ENCODE measurements at places on chromosomes 11 and 22.

DNA sequence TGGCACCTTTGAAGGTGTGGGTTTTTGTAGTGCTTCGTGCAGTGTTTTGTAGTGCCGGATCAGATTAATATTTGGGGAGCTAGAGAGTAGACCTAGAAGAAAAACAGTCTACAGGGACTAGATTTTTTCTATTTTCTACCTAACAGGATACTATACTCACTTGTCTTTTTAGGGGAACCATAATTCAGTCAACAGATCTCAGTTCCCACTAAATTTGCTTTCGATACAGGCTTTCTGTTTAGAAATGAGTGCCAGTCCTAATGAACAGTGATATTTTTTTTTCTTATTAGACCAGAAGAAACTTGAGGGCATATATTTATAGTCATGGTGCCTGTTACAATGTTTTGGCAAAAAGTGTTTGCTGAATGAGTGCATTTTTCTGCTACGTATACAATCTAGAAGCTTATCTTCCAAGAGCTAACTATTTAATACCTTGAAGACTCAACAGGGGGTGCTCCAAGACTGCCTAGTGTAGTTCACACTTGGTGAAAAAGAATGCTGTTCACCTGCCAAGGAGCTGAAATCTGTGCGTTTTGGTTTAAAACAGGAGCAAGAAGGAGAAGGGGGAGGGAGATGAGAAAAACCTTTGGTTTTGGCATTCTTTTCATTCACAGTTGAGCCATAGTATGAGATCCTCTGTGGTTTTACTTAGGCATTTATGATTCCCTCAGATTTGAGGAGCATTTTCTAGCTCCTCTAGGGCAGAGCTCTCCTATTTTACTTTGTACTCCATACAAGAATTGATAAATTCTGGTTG, 44.9 kb upstream of the VSTM5 start:
- peak; percentile 16 for DNase-seq

GRCh38 chr11:74726547-74727182, 4.6 kb downstream of the CHRDL2 start:
- DNase-seq, result peak; percentile 68

DNA sequence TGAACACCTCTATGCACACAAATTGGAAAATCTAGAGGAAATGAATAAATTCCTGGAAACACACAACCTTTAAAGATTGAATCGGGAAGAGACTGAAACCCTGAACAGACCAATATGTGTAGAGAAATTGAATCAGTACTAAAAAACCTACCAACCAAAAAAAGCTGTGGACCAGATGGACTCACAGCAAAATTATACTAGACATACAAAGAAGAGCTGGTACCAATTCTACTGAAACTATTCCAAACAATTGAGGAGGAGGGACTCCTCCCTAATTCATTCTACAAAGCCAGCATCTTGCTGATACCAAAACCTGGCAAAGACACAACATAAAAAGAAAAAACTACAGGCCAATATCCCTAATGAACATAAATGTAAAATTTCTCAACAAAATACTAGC, 54.4 kb upstream of the SEZ6L start:
- no peak for DNase-seq

GRCh38 chr11:285021-285893, 3.7 kb upstream of the PGGHG start:
- no peak for DNase-seq

- DNase-seq, result no peak
These were observed 521.0 kb downstream of the ETS1 start for GRCh38 chr11:128066399-128066798.

DNA sequence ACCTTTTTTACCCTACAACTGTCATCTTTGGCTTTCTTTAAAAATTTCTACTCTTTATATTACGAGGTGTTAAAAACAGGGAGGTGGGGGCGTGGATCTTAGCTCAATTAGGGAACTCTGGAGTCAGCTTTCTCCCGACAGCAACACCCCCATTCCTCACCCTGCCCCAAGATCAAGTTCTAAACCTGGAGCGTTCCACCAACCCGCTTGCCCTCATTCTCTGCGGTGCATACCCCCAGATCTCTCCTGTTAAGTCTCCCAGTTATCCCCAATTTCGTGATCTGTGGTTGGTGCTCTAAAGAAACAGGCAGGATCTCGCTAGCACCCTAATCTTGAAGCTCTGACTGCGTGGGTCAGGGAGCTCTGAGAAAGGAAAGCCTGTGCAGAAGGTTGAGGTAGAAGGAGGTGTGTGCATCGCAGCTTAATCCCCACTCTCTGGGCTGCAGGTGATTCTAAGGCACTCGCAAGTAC, 177.3 kb upstream of the NTM start:
- DNase-seq, result no peak

DNA sequence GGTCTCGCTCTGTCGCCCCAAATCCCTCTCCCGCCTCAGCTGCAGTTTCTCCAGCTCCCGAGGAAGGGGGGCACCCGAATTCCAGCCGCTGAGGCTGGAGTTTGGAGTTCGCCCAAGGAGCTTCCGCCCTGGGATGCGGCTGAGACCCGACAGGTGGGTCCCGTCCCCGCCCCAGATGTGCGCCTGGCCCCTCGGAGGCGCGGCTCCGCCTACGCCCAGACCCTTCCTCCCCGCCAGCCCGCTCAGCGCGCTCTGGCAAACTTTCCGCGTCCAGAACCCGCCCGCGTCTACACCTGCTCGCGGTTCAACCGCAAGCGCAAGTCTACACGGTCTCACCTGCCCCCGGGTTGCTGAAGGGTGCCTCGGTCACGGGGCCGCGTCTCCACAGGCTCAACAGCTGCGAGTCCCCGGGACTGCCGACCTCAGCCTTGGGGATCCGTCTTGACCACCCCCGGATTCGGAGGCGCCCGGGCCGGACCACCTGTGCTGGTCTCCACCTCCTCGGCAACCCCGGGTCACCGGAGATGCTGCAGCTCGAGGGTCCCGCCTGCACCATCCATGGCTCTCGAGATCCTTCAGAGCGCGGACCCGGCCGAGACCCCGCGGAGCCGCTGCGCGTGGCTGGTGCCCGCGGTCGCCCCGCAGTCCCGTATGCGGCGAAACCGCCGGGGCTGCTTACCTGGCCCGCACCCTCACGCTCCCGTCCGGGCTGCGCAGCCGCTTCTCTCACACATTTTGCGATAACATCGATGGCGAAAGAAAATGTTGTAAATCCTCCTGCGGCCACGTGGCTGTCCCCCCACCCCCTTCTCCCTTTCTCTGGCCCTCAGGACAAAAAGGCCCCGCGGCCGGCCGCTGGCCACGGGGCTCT, 63.6 kb downstream of the NFAM1 start:
- DNase-seq, result no peak

DNA sequence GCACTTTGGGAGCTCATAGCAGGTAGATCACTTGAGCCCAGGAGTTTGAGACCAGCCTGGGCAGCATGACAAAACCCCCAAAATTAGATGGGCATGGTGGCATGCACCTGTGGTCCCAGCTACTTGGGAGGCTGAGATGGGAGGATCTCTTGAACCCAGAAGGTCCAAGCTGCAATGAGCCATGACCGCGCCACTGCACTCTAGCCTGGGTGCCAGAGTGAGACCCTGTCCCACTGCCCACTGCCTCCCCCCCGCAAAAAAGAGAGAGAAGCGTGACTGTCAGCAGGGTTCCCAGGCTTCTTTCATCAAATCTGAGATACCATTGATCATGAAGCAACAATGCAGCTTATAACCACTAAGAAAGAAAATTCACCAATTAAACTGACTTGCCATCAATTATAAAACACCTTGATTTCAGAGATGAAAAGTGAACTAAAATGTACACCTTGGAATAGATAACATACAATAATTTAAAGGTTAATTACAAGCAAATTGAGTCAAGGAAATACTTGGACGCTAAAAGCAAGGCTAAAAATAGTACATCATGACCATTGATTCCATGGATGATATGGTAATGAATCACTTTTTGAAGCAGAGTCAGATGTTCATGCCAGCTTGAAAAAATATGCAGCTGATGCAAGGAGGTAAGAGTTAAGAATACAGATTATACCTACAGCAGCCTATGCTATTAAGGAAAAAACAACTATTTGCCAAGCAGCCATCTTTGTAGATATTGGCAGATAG, 90.8 kb upstream of the ALKBH3 start:
- DNase-seq, result no peak

GRCh38 chr22:45968751-45969413, 8.1 kb downstream of the WNT7B start:
- no peak for DNase-seq
